Muscle of arm (tissue), 14 donors: ENCODE measurements at places on chromosomes 5 and 9. TPM values are rescaled to one million over a fixed set of nuclear protein-coding genes. Genes with fewer than 3 reads are reported as not detected.

DNA sequence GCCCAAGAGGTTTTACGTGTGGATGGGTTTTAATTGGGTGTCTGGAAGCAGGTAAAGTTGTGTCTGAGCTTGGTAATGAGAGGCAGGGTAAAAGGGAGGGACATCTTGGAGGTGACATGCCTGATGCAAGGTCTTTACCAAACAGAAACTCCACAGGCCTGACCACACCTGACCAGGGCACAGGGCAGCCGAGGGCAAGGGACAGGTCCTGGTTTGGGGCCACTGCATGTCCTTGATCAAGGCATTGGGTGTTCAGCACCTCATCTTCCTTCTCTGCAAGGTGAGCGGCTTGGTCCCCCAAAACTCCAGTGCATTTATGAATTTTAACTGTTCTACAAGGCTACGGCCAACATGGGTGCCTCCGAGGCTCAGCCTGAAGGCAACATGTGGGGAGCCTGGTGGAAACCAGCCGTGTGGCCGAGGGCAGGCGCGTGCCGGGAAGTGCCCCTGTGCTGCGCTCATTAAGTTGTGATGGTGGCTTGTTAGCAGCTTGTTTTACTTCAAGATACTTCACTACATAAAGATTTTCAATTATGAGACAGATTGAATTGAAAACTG is 30.7 kb upstream of the LPCAT1 start:
- DNase-seq: no peak

DNA sequence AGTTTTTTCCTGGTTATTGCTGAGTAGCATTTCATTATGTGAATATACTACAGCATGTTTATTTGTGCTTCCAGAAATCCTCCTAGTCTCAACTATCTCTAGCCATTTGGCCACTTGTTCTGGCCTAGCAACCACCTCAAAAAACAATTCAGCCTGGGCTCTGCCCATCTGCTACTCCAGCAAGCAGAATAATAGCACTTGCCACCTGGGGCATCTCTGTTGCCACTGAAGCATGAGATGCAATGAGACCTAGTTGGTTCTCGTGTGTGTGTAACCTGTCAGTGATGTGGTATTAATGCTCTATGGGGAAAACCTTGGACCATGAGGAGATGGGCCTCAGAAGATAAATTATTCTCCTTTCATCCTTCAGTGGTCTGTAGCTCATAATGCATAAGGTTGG is 129.5 kb downstream of the RNF180 start:
- no peak for DNase-seq

GRCh38 chr5:76269259-76269931 is 133.7 kb upstream of the IQGAP2 start:
- DNase-seq: no peak

- no peak for DNase-seq
Observed at GRCh38 chr5:16549491-16550206, 67.1 kb downstream of the RETREG1 start.

- DNase-seq: no peak
Observed at GRCh38 chr5:180673371-180674089, 24.1 kb upstream of the FLT4 start.

IFNK gene
- polyA plus RNA-seq: not detected
